ENCODE measurements at places on chromosomes 3 and 15.

GRCh38 chr15:75045332-75046015 is 22.1 kb downstream of the PPCDC start:
- no peak for DNase-seq

DNA sequence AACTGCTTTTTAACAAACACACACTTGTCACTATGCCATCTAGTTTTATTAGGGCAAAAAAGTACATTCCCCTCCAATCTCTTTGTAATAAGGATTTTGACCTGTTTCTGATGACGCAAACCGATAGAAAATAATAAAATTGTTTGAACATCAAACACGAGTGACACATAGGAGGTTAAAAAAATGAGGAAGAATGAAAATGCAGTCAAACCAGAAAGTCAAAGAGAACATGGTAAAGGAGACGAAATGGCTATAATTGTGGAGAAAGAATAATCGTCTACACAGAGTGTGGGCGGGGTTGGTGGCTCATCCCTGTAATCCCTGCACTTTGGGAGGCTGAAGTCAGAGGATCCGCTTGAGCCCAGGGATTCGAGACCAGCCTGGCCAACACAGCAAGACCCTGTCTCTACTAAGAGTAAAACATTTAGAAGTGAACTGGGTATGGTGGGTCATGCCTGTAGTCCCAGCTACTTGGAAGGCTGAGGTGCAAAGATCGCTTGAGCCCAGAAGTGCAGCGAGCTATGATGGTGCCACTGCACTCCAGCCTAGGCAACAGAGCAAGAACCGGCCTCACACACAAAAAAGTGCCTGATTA is 83.2 kb downstream of the MEIS2 start:
- DNase-seq = no peak

GRCh38 chr15:55343168-55343567 is 24.1 kb downstream of the PIGB start:
- DNase-seq = no peak

DNA sequence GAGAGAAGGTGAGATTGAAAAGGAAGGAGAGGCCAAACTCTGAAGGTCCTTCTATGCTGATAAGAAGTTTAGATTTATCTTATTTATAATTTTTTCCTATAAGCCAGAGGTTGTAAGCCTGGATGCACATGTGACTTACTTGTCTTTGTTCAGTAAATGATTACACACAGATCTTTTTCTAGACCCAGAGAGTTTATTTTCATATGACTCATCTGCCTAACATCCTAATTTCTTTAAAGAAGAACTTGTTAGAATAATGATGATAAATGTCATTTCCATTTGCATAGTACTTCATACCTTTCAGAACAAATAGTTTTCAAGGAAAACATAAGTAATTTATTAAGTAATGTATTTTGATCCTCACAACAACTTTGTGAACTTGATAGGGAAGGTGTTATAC is 434.8 kb upstream of the DPH6 start:
- DNase-seq = no peak

- DNase-seq = no peak
Observed at GRCh38 chr3:94587291-94587690, 524.4 kb downstream of the NSUN3 start.

- no peak for DNase-seq
Observed at GRCh38 chr15:48577469-48577868, 68.0 kb downstream of the FBN1 start.

DNA sequence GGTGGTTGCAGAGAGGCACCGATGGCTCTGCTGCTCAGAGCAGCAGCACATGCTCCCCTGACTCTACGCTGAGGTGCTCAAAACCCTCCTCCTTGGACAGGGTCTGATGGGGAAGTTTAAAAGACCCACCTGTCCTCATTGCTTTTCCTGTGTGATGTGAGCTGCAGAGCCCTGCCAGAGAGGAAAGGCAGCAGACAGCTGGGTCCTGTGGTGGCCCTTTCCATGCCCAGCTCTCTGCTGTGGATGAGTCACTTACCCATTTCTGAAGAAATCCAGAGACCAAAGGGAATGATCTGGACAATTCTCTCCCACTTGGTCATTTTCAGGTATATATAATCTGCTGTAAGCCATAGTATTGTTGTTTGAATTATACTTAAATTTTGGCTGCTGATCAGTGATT is 121.7 kb downstream of the CHDH start:
- DNase-seq = no peak

GRCh38 chr3:141436180-141436579 is 50.6 kb upstream of the RASA2 start:
- DNase-seq = no peak

DNA sequence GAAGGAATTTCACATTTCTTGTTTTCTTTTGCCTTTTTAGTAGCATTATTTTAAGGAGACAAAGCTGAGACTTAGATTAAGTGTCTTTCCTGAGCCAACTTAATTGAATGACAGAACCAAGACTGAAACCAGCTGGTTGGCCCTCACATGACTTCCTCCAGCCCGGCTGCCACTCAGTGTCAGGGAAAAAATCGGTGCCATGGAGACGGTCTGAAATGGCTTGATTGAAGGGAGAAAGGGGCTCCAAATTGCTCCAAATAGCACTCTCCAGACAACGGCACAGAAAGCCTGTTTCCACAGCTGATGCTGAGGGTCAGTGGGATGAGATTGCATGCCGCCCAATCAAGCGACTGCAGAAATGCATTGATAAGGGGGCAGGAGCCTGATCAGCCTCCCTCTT is 475.2 kb upstream of the IL12A start:
- no peak for DNase-seq
